Activated CD4-positive, alpha-beta memory T cell treated with anti-CD3 and anti-CD28 coated beads, Interleukin-2, amount 10 ng/mL, durations not matched to agents 7 days and 5 days (primary cell): ENCODE measurements at places on chromosomes 16 and 17. TPM values are rescaled to one million over a fixed set of nuclear protein-coding genes. Genes with fewer than 3 reads are reported as not detected.
A peak's percentile ranks its signal among the peaks of the same experiment; 100 is the strongest.

PARD6A gene
- total RNA-seq = 14.0 TPM

DNA sequence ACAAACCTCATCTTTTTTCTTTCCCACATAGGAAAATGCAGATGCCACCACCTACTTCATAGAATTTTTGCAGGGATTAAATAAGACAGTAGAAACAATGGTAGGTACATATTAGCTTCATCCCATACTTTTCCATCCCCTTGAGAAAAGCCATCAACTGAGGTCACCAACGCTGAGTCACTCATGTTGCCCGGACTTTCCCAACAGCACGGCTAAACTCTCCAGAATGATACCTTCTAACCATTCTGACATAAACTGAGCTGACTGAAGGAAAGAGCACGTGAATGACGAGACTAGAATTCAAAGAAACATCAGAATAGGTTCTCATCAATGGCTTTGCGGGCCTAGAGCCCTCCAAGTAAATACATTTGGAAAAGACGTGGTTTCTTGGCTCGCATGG lies 146.0 kb upstream of the RCVRN start:
- no peak overlapping the region for H3K4me3 ChIP-seq
- H3K27ac ChIP-seq = no peak overlapping the region
- no peaks in the 10 kb centered on the region for H3K27me3 ChIP-seq

- H3K36me3 ChIP-seq = no peaks in the 10 kb centered on the region
- no peaks in the 10 kb centered on the region for H3K27me3 ChIP-seq
- no peaks in the 10 kb centered on the region for H3K4me1 ChIP-seq
- no peak overlapping the region for H3K27ac ChIP-seq
- H3K4me3 ChIP-seq = no peak overlapping the region
Measured at GRCh38 chr16:65717846-65718245, 596.0 kb upstream of the CDH11 start.

- DNase-seq = peak; percentile 94
- H3K27ac ChIP-seq = peak within 1 kb of the TSS; percentile 96
- H3K4me3 ChIP-seq = peak within 1 kb of the TSS; percentile 96
- peaks cover 40% of the 10 kb centered on the region for H3K36me3 ChIP-seq
Measured at GRCh38 chr17:36544307-36545076, at the start of gene GGNBP2. Gene GGNBP2 (plus strand): TSS chr17:36544919. CDS start chr17:36545725, 806 bp downstream.
